ENCODE measurements at places on chromosomes 3 and 15.
A peak's percentile ranks its signal among the peaks of the same experiment; 100 is the strongest.

DNA sequence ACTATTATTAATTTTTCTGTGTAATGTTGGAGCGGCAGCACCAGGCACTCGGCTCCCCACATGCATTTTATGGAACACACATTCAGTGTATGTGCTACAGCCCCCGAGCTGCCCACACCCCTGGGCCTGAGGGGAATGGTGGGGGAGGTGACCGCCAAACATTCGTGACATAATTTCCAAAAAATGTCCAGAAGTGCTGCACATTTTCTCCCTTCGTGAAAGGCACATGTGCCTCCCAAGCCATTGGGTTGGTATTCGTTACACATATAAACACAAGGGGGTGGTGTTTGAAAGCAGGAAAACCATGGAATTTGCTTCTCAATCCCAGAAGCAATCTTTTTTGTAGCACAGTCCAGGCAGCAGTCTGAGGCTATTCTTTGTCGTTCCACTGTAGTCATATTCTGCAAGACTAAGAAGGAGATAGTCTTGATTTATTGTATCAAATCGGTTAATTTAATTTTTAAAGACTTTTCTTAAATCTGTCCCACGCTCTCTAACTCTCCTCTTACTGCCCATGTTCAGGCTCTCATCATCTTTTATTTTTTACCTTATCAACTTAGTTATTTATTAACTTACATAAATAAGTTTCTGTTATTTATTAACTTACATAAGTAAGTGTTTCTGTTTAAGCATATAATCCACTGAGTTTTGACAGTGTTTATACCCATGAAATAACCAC, 39.2 kb upstream of the POLR2M start:
- peak; percentile 70 for DNase-seq

DNA sequence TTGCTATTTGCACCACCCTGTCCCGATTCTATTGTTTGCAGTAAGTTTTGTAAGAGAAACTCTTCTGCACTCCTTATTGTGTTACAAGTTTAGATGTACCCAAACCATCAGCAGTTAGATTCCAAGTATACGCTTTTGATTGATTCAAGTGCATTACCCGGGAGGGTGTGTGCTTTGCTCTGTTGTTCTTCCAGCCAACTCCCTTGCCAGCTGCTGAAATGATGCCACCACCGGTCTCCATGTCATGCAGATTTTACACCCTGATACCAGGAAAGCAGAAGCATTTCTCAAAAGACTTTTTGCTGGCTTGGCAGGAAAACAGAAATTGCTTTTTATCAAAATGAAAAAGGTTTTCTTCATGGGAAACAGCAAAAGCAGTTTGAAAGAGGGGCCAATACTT, 1006.6 kb upstream of the CFAP20DC start:
- DNase-seq: no peak

GRCh38 chr3:113695786-113696645, at the start of gene USF3:
USF3 (minus strand) TSS chr3:113696642; CDS start chr3:113674878, 21,764 bp downstream.
- DNase-seq: peak; percentile 52

GRCh38 chr15:85421116-85421925, 40.9 kb downstream of the AKAP13 start:
- peak; percentile 43 for DNase-seq

GRCh38 chr3:103960819-103961218, 1405.9 kb upstream of the ALCAM start:
- no peak for DNase-seq

DNA sequence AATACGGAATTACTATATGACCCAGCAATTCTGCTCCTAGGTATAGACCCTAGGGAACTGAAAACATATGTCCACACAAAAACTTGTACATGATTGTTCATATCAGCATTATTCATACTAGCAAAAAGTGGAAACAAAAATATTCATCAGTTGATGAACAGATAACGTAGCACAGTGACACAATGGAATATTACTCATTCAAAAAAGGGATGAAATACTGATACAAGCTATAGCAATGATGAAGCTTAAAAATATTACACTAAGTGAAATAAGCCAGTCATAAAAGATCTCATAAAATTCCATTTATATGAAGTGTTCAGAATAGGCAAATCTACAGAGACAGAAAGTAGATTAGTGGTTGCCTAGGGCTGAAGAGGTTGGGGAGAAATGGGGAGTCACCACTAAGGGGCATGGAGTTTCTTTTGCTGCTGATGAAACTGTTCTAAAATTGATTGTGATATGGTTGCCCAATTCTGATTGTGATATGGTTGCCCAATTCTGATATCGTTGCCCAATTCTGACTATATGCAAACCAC, 10.5 kb downstream of the C15orf61 start:
- DNase-seq: no peak

DNA sequence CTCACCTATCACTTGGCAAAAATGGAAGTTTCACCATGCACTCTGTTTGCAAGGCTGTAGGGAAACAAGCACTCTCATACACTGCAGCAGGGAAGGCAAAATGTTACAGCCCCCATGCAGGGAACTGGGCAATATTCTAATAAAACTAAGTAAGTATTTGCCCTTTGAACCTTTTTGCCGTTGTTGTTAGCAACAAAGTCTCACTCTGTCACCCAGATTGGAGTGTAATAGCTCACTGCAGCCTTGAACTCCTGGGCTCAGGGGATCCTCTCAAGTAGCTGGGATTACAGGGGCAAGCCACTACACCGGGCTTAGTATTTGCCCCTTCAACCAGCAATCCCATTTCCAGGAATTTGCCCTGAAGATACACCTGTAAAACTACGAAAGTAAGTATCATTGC, 122.5 kb downstream of the TBC1D5 start:
- DNase-seq: no peak

DNA sequence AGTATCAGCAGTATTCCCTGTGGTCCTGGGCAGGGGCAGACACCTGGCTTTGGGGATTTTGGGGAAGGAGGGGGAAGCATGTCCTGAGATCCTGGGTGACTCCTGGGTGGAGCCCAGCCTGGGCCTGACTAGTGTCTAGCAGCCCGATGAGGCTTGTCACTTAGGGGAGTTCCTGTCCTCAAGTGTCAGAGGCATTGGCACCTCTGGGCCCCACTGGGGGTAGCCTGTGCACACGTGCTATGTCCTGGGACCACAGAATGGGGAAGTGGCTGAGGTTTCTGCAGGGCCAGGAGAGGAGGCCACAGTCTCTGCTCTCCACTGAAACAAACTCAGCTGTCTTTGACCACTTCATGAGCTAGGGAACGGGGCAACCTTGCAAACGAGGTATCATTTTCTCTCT, 31.5 kb upstream of the ADCY5 start:
- DNase-seq: no peak

- no peak for DNase-seq
These were observed 660.3 kb downstream of the SI start for GRCh38 chr3:164417955-164418354.

DNA sequence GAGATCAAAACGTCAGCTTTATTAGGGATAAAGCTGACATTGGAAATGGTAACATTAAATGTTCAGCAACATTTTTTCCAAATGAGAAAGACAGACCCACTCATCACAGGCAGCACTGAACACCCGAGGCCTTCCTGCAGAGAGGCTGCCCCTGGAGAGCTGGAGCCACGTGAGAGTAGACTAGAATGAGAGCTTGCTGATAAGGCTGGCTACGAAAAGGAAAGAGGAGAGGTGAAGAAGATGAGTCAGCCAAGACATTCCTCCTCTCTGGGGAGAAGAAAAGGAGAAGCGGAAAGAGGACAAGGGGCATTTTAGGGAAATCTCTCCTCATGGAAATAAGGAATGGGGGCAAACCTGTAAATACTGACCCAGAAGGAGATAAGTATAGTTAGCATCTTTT, 7.3 kb downstream of the CYP19A1 start:
- no peak for DNase-seq

DNA sequence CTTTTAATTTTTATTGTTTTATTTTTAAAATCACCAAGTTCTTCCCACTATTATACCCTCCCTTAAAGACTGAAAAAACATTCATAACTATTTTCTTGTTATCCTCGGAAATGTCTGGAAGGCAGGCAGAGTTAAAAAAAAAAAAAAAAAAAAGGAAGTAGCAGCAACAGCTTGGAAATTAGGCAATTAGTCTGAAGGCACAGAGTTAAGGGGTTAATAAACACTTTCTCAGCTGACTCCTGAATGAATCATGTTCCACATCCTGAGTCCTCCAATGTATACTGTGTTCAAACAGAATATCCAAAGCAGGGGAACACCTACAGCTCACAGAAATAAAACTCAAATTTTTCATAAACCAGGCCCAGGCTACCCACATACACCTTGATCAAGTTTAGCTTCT, 5.8 kb downstream of the HEXA start:
- DNase-seq: no peak

- DNase-seq: no peak
These were observed 139.3 kb downstream of the PLCH1 start for GRCh38 chr3:155605571-155605970.

- peak; percentile 78 for DNase-seq
These were observed 1.4 kb downstream of the FOXP1 start for GRCh38 chr3:71582036-71582611.

DNA sequence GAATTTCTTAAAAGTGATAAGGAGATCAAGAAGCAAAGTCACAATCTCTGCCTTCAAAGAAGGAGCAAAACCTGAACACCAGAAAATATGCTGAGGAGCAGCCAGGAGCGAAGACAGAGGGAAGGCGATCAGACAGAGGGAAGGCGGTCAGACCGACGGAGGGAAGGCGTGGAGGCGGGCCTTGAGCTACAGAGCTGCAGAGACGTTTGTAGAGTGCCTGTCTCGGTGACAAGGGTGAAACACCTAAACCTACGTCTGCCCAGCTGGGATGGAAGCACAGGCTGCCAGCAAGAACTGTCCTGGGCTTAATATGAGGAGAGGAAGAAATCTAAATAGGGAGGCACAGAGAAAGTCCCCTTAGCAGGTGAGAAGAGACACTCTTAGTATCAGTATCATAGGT, 476.0 kb downstream of the OCA2 start:
- DNase-seq: no peak

- DNase-seq: no peak
These were observed 787.6 kb downstream of the FHIT start for GRCh38 chr3:60463685-60464084.
